Muscle of back (tissue), 13 donors: ENCODE measurements at places on chromosomes 11 and 22.

- DNase-seq: no peak
Measured at GRCh38 chr11:115298300-115299012, 205.8 kb downstream of the CADM1 start.

DNA sequence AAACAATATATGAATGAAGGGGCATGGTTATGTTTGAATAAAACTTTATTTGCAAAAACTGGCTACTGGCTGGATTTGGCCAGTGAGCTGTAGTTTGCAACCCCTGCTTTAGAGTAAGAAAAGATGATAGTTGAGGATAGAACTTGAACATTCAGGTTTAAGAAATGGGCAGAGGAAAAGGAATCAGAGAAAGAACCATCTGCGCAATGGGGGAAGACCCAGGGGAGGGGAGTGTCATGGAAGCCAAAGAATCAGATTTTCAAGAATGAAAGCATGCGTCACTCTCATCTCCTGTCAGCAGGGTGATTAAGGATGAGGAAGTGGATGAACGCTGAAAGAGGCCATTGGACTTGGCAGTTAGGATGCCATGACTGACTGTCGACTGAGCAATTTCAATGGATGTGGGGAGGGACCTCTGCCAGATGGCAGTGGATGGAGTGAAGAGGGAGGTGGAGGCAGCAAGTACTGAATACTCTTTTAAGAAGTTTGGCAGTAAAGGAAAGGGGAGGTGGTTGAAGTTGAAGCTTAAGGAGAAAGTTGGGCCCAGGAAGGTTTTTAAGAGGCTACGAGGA lies 21.2 kb downstream of the FAT3 start:
- DNase-seq: no peak

GRCh38 chr22:38531251-38531938 lies 25.3 kb upstream of the DDX17 start:
- no peak for DNase-seq

DNA sequence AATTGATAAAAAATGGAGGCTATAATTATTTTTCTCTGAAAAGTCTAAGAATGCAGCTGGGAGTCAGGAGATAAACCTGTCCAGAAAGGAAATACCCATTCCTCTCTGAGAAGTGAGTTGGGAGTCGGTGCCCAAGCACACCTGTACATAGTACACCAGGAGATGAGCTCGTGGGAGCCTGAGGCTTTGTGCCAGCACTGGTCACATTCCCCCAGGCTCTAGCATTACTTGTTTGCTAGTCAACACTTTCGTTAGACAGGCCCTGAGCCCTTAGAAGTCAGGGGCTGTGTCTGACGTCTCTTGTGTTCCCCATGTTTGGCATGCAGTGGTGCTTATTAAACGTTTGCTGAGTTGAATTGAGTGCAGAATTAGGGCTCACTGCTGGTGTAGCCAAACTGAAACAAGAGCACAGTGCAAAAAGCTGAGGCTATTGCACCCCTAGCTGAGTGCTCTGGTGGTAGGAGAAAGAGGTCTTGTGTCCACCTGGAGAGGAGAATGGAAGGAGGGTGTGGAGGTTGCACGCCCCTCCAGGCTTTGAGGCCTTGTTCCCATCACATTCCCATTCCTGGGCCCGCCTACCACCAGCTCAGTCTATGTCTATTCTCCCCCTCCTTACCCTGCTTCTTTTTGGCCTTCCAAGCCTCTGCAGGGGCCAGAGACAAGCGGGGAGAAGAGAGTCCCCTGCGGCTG lies 6.8 kb downstream of the ROBO4 start:
- DNase-seq: no peak

DNA sequence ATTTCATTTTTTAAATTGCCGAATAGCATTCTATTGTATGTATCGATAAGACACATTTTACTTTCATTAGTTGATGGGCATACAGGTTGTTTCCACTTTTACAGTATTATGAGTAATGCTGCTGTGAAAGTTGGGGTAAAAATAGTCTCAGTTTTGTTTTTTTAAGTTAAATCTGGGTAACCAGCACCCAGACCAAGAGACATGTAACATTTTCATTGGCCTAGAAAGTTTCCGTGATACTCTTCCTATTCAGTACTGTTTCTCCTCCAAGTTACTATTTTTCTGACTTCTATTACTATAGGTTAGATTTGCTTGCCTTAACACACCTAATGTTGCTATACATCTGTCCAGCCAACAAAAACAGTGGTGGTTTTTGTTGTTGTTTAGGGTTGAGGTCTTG lies 12.3 kb downstream of the IPO7 start:
- no peak for DNase-seq

- DNase-seq: no peak
Measured at GRCh38 chr22:26486394-26486793, 2.7 kb downstream of the SRRD start.

DNA sequence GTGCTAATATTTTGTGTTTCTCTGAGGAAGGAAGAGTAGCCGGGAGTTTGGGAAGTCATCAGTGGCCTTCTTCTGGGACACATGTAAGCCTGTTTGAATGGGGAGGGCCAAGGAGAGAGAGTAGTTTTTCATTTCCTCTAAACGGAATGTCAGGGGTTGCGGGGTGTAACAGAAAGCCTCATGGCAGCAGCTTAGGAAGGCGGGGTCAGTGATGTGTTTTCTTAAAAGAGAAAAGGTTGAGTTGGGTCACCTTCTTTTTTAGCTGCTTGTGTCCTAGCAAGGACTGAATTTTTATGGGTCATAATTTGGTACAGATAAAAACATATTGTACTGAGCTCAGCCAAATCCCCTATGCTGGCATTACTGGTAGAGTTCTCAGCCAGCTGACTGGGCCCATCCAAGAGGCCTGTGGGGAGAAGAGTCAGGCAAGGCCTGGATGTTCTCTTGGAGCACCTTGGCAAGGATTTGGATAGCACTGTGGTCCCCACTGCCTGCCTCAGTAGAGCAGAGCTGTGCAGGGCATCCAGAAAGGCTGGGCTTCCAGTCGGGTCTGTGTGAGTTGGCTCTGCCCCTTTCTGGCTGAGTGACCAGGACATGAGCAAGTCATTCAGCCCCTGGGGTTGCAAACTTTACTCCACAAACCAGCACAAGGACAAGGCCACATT lies 29.4 kb upstream of the NAV2 start:
- DNase-seq: no peak

DNA sequence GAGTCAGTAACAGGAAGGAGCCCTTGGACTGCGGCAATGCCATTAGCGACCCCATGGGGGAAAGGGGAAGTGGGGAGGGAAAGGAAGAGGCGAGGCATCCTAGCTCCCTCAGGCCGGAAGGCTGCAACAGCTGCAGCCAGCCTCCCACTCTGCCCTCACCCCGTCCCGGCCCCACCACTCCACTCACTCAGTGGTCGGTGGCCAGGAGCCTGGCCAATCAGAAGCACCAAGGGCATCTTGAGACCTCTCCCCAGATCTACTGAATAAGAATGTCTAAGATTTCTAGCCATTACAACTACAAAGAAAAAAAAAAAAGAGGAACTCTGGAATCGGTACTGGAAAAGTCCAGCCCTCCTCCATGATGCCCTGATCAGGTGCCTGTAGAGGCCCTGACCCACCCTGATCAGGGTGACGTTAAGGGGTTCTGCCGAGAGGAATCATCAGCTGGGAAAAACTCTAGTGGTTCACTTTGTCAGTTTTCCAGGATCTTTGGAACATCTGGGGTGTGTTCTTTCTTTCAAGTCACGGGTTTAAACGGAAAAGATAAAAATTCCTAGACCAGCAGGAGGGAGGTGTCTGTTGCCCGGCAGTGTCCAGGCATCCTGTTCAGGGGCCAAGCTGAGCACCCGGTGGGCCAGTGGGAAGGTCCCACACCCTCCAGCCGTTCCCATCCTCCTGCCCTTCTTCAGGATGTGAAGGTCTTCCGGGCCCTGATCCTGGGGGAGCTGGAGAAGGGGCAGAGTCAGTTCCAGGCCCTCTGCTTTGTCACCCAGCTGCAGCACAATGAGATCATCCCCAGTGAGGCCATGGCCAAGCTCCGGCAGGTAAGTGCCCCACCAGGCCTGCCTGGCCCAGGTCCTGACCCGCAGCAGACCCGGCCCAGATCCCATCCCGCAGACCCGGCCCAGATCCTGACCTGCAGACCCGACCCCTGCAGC lies 14.4 kb downstream of the OAF start:
- DNase-seq: peak; percentile 41

- DNase-seq: no peak
Measured at GRCh38 chr11:453564-453963, 3.5 kb downstream of the PTDSS2 start.

GRCh38 chr11:69320756-69321741 lies 27.1 kb downstream of the MYEOV start:
- no peak for DNase-seq

GRCh38 chr11:11537871-11538270 lies 83.9 kb downstream of the GALNT18 start:
- no peak for DNase-seq
